Natural killer cell treated with Interleukin-12 subunit alpha and Interleukin-12 subunit beta and Interleukin-15 and Interleukin-18, amount 100 ng/mL, for 72 hours (primary cell): ENCODE measurements at places on chromosomes 5 and 9. TPM values are rescaled to one million over a fixed set of nuclear protein-coding genes. Genes with fewer than 3 reads are reported as not detected.

Gene AK8
- total RNA-seq: not detected

DNA sequence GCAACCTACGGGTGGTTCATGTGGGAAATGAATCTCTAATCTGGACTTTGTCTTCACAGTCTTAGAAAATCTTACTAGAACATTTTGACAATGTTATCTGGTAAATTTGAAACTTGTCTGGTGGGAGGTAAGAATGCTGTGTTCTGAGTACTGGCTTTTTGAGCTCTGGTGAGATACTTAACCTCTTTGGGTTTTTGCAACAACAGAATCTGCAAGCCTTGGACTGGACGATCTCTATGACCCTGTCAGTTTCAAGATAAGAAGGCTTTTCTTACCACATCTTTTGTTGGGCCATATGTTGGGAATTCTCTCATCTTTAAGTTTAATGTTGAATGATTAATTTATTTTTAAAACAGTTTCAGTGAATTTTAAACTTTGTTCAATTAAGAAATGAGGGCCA is 112.9 kb downstream of the GOLPH3 start:
- no peak overlapping the region for H3K27ac ChIP-seq
- H3K4me3 ChIP-seq: no peak overlapping the region
- no peaks in the 10 kb centered on the region for H3K27me3 ChIP-seq
- no peaks in the 10 kb centered on the region for H3K36me3 ChIP-seq

DNA sequence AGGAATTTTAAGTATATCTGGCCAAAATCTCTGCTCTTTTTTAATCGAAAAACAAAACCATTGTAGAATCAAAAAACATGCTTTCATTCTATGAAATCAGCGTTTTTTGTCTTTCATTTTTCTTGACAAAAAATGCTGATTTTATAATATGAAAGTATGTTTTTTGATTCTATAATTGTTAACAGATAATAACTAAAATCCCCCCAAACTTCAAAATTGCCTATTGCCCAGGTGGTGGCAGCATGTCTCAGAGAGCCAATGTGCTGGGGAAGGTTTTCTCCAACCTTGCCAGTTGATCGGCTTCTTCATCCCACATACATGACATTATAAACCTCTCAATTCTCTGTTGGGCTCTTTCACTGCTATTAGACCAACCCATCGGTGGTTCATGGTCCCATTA is 5.1 kb upstream of the SMIM15 start:
- H3K27ac ChIP-seq: no peak overlapping the region
- H3K27me3 ChIP-seq: no peaks in the 10 kb centered on the region
- DNase-seq: no peak
- peaks cover 10% of the 10 kb centered on the region for H3K4me1 ChIP-seq
- no peak overlapping the region for H3K4me3 ChIP-seq
- H3K36me3 ChIP-seq: no peaks in the 10 kb centered on the region

DNA sequence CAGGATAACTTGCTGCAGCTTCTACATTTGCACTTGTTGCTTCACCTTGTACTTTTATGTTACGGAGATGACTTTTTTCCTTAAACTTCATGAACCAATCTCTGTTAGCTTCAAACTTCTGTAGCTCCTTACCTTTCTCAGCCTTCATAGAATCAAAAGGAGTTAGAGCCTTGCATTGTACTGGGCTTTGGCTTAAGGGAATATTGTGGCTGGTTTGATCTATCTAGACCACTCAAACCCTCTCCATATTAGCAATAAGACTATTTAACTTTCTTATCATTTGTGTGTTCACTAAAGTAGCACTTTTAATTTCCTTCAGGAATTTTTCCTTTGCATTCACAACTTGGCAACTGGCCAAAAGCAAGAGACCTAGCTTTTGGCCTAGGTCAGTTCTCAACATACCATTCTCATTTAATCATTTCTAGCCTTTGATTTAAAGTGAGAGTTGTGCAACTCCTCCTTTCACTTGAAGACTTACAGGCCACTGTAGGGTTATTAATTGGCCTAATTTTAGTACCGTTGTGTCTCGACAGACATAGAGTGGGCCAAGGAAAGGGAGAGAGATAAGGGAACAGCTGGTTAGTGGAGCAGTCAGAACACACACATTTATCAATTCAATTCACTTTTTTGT is 63.7 kb downstream of the SHOC1 start:
- DNase-seq: no peak
- peaks cover 3% of the 10 kb centered on the region for H3K4me1 ChIP-seq
- no peaks in the 10 kb centered on the region for H3K27me3 ChIP-seq
- H3K36me3 ChIP-seq: peaks cover 16% of the 10 kb centered on the region
- no peak overlapping the region for H3K4me3 ChIP-seq
- no peak overlapping the region for H3K27ac ChIP-seq

GRCh38 chr9:20290257-20290656 is 332.0 kb downstream of the MLLT3 start:
- H3K27me3 ChIP-seq: no peaks in the 10 kb centered on the region
- no peak for DNase-seq
- H3K4me3 ChIP-seq: no peak overlapping the region
- H3K4me1 ChIP-seq: no peaks in the 10 kb centered on the region
- no peaks in the 10 kb centered on the region for H3K36me3 ChIP-seq
- H3K27ac ChIP-seq: no peak overlapping the region

GRCh38 chr5:58258984-58259684 is 200.8 kb downstream of the PLK2 start:
- no peak overlapping the region for H3K27ac ChIP-seq
- H3K27me3 ChIP-seq: no peaks in the 10 kb centered on the region
- H3K4me1 ChIP-seq: no peaks in the 10 kb centered on the region
- no peak for DNase-seq
